ENCODE measurements at places on chromosomes 5 and 9. TPM values are rescaled to one million over a fixed set of nuclear protein-coding genes. Genes with fewer than 3 reads are reported as not detected.

Gene NR5A1
- not detected for total RNA-seq

Gene SH3PXD2B
- total RNA-seq, result 22.1 TPM

Gene CTSV
- total RNA-seq, result 16.5 TPM

Gene CATSPER3
- not detected for total RNA-seq

Gene DMRT3
- total RNA-seq, result 1.0 TPM

Gene MTREX
- total RNA-seq, result 79.3 TPM

Gene NMUR2
- not detected for total RNA-seq

Gene CBY3
- not detected for total RNA-seq

Gene PCA3
- total RNA-seq, result not detected

Gene BHMT2
- 13.9 TPM for total RNA-seq

Gene SEMA6A
- total RNA-seq, result 4.0 TPM

Gene ZNF346
- total RNA-seq, result 11.7 TPM

Measured in esophagus squamous epithelium (tissue), 5 donors.